ENCODE measurements at places on chromosomes 5 and 9.

DNA sequence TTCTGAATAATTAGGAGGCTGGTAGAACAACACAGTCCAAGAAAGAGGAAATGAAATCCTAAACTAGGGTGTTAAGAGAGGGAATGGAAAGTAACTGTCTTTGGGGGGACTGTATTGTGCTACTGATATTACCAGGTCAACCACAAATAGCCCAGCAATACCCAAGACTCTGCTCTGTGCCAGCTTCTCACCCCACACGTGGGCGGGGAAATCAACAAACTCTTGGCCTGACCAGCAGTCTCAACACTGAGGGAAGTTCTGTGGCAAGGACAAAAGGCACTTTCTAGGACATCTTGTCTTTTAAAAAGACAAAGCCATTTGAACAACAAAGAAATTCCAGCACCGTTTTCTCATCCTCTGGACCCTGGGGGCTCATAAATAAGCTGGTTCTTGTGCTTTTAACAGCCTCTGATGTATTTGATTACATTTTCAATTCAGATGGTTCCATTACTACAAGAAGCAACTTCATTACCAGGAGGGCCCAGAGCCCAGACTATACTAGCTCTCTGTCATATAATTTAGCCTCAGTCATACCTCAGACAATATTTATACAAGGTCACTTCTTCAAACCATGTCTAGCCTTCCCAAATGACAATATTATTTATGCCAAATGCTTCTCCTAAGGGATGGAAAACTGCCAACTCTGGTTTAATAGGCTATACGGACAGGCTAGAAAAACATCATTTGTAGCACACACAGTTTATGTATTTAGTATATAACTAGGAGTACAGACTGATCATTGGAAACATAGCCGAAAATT is 297.8 kb downstream of the CWC27 start:
- no peak for DNase-seq

DNA sequence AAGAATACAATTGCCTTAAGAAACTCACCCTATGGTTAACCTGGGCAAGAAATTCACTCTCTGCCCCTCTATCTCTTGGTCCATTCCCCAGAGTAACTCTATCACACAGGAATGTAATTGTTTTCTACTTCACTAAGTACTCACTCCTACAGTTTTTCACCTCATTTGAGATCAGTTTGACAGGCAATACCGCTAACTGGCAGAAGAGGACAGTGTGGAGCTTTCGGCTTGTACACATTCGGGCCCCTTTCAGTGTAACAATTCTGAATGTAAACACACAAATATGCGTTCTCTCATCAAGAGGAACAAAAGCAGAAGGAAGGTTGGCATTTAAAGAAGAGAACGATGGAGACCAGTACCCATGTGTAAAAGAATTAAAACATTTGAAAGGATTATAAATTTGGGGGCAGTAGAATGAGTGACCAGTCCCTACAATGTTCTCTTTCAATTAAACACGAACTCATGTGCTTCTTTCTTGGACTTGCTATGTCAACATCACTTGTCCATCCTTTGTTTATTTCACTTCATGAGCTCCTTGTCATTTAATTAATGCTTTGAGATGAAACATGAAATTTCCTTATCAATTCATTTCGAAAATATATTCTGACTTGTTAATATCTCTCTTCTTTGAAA is 188.5 kb upstream of the GRAMD2B start:
- peak; percentile 36 for DNase-seq

- DNase-seq = no peak
These were observed 441.5 kb downstream of the CDH18 start for GRCh38 chr5:19546521-19546920.

DNA sequence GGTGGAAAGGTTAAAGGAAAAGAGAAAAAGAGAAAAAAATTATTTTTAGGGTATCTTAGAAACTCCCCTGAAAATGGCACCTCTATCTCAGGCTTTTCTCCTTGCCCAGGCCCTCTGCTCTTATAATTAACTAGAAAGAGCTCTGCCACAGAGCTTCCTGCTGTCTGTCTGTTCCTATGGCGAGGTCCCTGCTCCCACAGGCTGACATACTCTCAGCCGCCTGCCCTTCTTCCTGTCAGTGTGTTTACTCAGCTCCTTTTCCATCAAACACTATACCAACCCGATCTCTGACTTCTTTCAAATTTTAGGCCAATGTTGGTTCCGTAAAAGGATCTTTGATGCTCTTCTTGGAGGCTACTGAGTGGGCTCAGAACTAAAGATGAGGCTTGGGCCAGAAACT is 482.6 kb downstream of the DMAC1 start:
- no peak for DNase-seq

GRCh38 chr5:126354012-126354857 is 69.0 kb upstream of the GRAMD2B start:
- peak; percentile 98 for DNase-seq

DNA sequence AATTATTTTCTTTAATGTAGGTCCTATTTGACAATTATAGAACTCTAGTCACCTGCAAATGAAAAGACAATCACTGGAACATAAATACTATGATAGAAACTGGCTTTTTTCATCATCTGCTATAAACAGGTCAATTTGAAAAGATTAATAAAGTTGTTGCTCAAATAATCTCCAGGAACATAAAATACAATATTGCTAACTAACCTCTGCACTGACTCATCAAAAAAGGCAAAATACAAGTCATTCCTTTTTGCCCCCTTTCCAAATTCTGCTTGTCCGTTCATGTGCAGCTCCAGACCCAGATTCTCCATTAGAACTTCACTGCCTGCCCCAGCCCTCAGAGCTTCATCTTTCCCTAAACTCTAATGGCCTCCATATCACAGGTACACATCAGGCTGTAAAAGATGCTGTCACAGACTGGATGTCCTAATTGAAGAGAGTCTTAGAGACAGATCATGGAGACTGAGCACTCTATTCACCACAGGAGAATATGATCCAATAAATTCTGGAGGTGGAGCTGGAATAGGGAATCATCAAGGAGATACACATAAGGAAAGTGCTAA is 1.6 kb downstream of the DCTN4 start:
- no peak for DNase-seq

Data from iris pigment epithelial cell (primary cell).